ENCODE measurements at places on chromosomes 2 and 18.

DNA sequence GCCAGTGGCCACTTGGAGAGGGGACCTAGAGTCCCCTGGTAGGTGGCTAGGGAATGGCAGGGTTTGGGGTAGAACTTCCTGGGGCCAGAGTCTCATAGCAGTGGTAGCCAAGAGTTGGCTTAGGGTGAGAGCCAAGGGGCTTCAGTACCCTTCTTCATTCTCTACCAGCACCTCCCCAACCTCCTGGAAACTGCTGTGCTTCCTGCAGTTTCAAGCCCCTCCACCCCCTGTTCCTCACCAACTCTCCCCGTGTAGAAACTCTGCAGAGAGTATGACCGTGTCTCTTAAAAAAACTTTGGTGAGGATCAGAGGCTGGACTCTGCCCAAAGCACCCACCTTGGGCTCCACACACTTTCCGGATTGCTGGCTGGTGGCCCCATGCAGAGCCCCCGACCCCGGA is 159.6 kb downstream of the MSH2 start:
- DNase-seq: no peak

- DNase-seq: no peak
Observed at GRCh38 chr2:233468741-233469110, 97.9 kb downstream of the USP40 start.

DNA sequence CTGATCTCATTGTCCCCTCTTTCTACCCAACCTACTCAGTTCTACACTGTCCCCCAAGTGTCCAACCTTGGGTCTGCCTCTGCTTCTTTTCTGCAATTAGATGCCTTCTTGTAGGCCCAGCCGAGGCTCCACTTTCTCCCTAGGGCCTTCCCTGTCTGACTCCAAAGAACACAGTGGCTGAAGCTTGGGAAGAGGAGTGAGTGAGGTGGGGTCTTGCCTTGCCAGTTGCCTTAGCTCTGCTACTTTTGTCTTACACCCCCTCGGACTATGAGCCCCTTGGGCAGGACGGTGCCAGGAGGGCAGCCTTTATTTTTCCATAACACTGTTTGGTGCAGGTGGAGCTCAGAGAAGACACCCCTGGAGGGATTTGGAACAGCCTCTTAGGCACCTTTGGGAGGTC is 345.1 kb downstream of the CYP26B1 start:
- no peak for DNase-seq

DNA sequence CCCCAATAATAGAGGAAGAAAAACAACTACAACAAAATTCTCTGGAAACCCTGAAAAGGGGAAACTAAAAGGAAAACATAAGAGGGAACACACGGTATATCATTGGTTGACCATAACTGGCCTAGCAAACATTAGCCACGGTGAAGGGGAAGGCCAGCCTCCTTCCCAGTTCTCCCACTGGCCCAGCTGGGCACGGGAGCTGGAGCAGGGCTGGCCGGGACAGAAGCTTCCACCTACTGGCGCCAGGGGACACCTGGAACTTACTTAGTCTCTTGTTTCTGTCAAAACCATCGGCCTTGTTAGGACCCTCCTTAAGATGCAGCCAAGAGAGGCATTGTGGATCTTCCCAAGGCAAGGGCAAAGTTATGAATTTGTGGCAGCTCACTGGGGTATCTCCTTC is 56.1 kb upstream of the DLGAP1 start:
- DNase-seq: no peak

- DNase-seq: no peak
Observed at GRCh38 chr18:9619545-9619944, 5.2 kb upstream of the PPP4R1 start.

- DNase-seq: no peak
Observed at GRCh38 chr2:58449286-58450010, 208.3 kb upstream of the FANCL start.

GRCh38 chr2:238487134-238487533 is 60.4 kb downstream of the ASB1 start:
- DNase-seq: no peak

DNA sequence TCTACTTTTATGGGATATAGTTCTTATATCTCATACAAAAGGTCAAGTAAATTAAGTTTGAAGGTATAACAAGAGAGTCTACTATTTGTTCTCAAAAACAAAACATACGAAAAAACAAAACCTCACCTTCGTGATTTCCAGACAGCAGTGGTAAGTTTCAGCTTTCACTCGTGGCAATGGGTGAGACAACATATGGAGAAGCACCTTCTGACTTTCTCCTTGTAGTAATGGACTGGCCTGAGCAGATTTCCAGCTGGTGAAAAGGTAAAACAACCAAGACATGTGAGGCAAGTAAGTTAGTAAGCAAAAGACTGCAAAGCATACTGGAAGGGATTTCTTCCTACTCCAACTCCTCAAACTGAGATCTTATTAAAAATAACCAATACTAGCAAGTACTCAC is 39.6 kb downstream of the RTTN start:
- DNase-seq: no peak

DNA sequence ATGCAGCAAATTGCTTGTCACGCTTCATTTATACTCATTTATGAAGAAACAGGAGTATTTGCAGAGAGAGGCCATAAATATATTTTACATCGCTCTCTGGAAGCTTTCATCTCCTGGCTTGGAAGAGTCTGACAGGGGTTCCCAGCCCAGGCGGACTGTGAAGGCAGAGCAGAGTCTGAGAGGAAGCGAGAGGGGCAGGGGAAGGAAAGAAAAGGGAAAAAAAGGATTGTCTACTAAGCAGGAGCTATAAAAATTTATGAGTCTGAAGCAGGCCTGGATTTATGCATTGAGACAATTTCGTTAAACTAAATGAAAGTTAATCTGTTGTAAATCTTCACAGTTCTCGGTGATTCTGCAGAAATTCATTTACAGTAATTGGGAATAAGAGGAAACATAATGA is 143.9 kb upstream of the GYPC start:
- DNase-seq: no peak

DNA sequence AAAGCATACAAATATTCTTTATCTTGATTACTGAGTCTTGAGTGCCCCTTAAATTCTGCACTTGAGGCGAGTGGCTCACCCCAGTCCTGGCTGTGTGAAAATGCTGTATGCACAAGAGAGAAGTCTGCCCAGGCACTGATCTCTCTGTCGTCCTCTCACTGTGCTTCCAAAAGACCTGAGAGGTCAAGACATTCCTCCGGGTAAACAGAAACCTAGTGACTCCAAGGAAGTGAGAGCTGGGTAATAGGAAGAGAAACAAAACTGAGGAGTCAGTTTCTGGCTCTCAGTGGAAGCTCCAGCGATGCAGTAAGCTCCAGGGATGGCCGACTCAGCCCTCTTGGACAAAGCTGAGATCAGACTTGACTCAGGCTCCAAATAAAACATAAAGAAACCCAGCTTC is 70.9 kb downstream of the AAK1 start:
- no peak for DNase-seq

GRCh38 chr2:46657042-46657504 is 177.7 kb downstream of the TMEM247 start:
- no peak for DNase-seq

GRCh38 chr2:76296438-76296837 is 585.7 kb upstream of the GCFC2 start:
- no peak for DNase-seq

DNA sequence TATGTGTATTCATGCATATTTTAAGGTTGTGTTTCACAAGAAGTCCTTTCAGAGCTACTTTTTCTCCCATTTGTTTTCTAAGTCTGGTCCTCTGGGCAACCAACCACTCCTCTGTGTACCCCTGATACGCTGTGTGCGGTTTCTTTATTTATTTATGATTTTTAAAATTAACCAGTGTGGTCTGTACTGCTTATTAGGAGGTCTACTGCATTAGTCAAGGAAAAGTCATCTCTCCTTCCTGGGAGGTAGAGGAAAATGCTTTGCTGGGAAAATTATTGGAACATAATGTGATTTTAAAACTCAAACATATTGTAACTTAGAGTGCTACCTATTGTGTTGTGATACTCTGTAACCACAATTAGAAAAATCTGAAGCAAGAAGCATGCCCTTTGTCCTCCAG is 1404.3 kb downstream of the SUCLG1 start:
- no peak for DNase-seq
